ENCODE measurements at places on chromosomes 11 and 22. TPM values are rescaled to one million over a fixed set of nuclear protein-coding genes. Genes with fewer than 3 reads are reported as not detected.

Gene OR8G5
- not detected for total RNA-seq

Gene SHISAL1
- total RNA-seq = not detected

Gene BIRC3
- 124 TPM for total RNA-seq

Gene PAX6
- not detected for total RNA-seq

Gene UBQLN3
- total RNA-seq = 0.34 TPM

Gene MS4A3
- not detected for total RNA-seq

Gene FLRT1
- not detected for total RNA-seq
